K562 (cell line): ENCODE measurements at places on chromosomes 1 and 21. TPM values are rescaled to one million over a fixed set of nuclear protein-coding genes. Genes with fewer than 3 reads are reported as not detected.

TNFSF4 gene
- polyA plus RNA-seq = 0.05 and 0.08 TPM in 2 replicates

GPR89B gene
- 24.1 and 30.3 TPM in 2 replicates for polyA plus RNA-seq

DNA sequence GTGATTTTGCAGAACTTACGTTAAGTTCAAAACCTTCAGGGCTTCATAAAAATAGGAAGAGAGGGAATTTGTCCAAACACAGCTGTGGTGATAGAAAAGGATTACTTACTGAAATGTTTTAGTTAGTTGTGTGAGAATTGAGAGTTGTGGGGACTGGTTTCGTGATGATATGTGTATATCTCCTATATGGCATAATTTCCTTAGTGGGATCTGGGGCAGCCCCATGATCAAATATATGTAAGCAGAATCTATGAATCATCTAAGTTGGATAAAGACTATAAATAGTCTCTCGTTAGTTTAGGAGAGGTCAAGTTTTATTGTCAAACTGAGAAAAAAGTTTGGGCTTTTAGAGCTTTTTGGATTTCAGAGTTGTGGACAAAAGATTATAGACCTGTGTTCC, 14.9 kb downstream of the MTR start:
- no peak for DNase-seq

- DNase-seq = no peak
These were observed 86.5 kb downstream of the PSMG1 start for GRCh38 chr21:39096754-39097153.

DNA sequence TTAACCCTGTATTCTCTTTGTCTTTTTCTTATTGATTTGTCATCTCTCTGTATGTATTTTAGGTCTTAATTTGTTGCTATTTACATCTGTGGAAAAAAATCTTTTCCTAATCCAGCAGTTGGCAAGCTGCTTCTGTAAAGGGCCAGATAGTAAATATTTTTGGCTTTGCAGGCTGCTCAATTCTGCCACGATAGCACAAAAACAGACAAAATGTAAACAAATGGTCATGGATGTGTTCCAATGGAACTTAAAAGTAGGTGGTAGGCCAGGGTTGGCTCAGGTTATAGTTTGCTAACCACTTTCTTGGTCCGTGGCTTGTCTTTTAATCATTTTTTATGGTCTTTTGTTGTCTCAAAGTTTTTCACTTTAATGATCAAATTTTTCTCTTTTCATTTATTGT, 371.8 kb downstream of the HHAT start:
- DNase-seq = no peak

DNA sequence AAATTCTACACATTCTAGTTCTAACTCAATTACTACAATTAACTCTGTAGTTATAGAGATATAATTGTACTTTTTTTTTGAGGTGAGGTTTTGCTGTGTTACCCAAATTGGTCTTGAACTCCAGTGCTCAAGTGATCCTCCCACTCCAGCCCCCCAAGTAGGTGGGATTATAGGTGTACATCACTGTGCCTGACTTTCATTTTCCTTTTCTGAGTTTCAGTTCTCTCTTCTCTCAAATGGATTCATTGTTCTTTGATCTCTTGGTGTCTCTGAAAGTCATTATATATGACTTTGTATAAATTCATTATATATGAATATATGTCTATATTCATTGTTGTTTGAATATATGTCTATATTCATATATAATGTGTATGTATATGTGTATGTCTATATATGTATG, 74.0 kb upstream of the GALNT2 start:
- no peak for DNase-seq

DNA sequence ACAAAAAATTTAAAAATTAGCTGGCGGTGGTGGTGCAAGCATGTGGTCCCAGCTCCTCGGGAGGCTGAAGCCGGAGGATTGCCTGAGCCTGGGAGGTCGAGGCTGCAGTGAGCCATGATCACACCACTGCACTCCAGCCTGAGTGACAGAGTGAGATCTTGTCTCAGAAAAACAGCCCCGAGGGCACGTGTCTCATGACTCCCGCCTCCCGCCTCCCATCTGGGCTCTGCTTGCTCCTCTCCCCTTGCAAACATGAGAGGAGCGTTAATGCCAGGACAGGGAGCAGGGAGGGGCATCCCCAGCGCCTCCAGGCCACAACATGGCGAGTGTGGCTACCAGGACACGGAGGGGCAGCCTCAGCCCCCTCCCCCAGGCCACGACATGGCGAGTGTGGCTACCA, 28.3 kb downstream of the FAAP20 start:
- no peak for DNase-seq
